ENCODE measurements at places on chromosomes 3 and 15.

- no peak for DNase-seq
Measured at GRCh38 chr3:106745344-106746168, 631.7 kb upstream of the CCDC54 start.

- DNase-seq, result no peak
Measured at GRCh38 chr15:62491642-62492041, 326.6 kb upstream of the C2CD4B start.

DNA sequence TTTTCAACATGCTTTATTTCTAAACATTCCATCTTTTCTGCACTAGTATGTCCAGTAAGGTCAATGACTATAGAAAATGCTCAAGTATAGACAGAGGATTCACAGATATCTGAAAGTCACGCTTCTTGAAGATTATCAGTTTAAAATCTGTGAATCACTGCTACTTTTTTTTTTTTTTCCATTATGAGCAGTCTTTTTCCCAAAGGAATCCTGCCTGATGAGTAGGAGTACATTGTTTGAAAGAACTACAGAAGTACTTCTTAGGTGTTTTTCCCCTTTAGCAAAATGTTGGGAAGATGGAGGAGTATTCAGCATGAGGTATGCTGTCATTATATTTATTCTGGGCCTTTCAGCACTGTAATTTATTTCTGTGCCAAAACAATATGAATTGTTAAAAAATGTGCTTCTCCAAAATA lies 266.2 kb downstream of the NLGN1 start:
- DNase-seq, result no peak

DNA sequence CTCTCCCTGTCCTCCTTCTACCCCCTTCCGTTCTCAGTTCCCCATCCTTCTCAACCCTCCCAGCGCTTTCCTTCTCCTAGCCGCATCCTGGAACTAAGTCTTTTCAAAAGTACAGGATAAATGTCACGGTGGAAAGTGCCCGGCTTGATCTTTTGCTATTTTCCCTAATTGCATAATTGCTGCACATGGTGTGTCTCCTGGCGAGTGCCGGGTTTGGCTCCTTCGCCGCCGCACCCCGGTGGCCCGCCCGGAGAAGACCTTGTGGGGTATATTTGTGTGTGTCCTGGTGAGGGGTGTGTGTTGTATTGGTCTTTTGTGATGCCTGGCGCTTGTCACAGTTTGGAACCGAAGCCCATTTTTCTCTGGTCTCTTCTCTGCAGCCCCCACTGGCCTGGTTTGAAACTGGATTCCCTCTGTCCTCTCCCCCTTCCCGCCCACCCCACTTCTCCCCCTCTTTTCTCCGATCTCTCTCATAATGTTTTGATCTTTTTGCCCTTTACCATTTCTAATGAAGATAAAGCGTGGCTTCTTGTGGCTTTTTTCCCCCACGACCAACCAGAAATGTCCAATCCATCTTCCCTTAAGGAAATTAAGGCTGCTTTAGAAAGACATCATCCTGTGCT lies 692 bp downstream of the UBE2E2 start:
- DNase-seq, result peak; percentile 7

- DNase-seq, result peak; percentile 97
Measured at GRCh38 chr3:183375787-183376186, 52.6 kb downstream of the MCF2L2 start.

Measured in MV-4-11 (cell line).